ENCODE measurements at places on chromosomes 1 and 21.

DNA sequence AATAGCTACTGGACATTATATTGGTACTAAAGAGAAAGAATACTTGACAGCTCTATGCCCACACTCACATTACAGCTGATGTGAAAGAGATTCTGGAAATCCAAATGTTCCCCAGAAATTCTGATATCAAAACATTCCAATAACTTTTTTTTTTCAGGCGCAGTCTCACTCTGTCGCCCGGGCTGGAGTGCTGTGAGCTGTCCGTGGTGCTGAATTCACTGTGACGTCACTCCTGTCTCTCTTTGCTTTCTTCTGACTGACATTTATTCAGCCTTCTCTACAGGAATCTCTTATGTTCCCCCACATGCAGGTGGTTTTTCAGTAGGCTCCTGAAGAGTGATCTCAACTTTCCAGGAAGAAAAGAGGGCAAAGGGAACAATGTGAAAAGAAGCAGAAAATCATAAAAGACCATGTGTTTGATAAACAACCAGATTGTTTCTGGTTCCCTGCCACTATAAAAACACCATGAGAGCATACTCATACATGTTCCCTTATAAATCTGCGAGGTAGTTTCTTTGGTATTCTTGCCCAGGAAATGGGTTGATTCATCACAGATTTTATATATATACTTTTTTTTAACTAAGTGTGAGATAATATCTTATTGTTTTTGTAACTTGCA, 6.2 kb downstream of the S100A7A start:
- peak; percentile 66 for DNase-seq

DNA sequence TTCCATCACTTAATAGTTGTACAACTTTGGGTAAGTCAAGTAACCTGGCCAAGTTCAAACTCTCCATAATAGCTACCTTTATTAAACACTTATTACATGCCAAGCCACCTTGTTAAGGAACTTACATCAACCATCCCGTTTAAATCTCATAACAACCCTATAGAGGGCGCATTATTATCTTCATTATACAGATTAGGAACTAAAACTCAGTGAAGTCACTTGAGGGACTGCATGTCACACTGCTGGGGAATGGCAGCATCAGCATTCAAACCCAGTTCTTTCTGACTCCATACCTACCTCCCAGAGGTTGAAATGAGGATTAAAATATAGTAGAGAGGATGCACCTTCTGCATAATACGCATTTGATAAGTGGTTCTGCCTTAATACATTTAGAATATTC, 47.1 kb upstream of the PLA2G2C start:
- no peak for DNase-seq

GRCh38 chr1:12001249-12001917, 17.9 kb upstream of the MIIP start:
- peak; percentile 33 for DNase-seq

DNA sequence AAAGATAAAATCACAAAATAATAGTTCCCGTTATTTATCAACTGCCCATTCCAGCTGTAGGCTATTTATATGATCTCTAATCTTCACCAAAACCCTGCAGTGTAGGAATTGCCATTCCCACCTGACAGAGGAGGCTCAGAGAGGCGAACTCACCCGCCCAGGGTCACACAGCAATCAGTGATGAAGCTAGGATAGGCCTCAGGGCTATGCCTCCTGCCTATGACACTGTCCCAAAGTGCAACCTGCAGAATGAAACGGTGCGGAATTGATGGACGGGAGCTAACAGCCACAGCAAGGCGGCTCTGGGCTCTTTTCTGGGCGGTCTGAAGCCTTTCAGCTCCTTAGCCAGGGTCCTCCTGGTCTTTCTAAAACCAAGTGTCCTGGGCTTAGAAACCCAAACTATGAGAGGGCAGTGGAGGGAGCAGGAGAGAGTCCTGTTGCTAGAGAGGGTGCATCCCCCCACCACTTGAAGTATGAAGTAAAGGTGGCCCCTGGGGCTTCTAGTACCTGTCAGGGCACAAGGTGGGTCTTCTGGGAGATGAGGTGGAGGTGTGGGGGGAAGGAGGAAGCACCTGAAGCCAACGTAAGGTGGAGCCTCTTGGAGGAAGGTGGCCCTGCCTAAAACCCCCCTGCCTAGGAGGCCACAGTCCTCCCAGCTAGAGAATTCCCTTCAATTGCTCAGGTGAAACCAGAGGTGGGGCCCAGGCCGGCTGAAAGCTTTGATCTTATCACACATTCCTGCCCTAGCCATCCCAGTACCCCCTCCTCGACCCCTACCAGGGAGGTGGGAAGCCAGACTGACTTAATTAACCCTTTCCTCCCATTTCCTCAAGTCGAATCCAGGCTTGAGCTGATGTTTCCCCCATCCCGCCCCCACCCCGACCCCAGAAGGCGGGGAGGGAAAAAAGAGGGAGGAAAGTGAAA, 14.8 kb downstream of the HSPG2 start:
- DNase-seq, result no peak

DNA sequence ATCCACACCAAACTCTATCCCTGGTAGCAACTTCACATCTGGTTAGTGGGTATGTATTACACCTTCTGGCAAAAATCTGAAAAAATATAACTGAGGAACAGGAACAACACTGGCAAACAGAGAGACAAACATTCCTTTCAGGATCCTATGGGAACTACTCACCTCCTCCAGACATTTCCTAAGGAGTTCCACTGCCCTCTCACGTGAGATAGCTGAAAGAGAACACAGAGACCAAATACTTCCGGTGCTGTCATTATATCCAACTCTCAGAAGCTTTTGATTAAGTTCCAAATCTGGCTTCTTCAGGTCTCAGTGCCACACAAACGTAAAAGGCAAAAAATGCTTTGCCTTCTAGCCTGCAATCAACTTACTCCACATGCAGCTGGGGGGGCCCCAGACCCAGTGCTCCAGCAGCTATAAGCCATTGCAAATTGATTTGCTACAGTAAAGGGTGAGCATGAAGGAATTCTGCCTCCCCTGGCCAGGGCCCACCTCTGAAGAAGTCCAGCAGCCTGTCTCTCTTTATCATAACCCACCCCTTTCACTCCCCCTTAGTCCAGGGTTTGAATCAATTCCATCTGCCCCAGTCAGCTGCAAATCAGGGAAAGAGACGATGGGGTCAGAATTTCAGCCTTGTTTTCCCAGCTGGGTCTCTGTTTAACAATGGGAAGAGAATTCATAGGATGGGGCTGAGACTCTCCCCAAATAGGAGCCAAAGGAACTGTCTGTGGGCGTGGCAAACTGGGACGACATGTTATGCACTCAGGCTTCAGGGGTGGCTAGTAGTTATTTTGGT, 32.2 kb downstream of the TFAP2E start:
- no peak for DNase-seq

DNA sequence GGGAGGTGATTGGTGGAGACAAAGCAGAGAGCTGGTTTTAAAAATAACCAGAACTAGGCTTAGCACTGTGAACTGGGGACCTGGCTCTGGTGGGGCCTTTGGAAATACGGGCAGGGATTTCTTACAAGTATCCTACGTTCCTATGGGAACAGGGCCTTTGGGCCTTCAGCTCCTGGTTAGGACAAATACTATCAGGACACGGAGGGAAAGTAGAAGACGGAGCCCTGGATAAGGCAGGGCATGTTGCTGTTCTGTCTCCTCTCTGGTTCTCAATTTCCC, 5.3 kb upstream of the MYOG start:
- DNase-seq, result no peak

- no peak for DNase-seq
These were observed 53.8 kb upstream of the CFAP126 start for GRCh38 chr1:161421456-161421855.

- no peak for DNase-seq
These were observed 188.6 kb downstream of the FCRL5 start for GRCh38 chr1:157363660-157364140.

DNA sequence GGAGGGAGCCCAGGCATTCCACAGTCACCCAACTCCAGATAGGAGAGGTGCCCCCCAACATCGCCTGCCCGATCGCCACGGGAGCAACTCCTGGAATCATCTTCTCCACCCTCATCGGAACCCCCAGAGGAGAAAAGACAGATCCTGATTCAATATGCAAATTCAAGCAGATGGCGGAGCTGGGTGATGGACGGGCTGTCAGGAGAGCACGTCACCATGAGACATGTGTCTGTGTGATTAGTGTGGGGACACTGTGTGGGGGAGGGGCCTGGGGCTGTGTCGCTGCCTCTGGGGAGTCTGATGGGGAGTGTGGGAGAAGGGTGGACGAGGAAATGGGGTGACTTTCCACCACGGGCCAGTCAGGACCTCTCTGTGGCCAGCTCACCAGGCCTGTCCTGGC, 90.2 kb upstream of the CSF3R start:
- no peak for DNase-seq

GRCh38 chr1:54168206-54168965, 15.6 kb upstream of the CDCP2 start:
- DNase-seq, result no peak

- no peak for DNase-seq
These were observed 8.7 kb downstream of the TFF3 start for GRCh38 chr21:42306366-42307035.

GRCh38 chr1:38953433-38953860, 11.8 kb upstream of the RHBDL2 start:
- no peak for DNase-seq

- DNase-seq, result no peak
These were observed 14.0 kb downstream of the TRIM62 start for GRCh38 chr1:33167650-33168447.

DNA sequence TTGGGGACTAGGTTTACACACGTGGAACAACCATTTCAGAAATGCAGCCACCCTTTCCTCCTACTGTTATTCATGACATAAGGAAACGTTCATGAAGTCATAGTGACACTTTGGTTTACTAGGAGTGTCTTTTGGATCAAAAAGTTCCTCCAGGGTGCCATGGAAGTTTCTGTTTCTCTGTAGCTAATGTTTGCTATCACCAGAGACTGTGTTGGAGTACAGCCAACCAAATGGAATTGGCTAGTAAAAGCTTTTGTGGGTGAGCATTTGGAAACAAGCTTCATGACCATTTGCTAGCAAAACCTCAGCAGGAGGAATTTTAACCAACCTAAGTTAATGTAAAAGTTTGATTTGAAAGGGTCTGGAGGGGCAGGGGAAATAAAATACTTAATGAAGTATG, 43.9 kb upstream of the ADGRL2 start:
- DNase-seq, result no peak

DNA sequence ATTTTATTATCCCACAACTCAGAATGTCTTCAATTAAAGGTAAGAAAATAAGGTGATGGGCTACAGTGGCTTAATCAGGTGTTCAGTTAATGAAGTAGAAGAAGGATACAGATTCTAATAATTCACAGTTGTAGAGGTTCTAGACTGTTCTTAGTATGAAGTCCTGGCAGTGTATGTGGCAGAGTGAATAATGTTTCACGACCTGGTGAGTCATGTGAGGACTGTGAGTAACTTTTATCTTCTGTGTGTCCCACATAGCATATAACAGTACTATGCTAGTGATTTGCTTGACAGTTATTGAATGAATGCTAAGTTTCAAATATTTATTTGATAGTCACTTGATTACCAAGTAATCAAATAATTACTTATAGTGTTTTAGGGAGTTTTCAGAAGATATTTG, 20.0 kb downstream of the SLC16A4 start:
- no peak for DNase-seq

DNA sequence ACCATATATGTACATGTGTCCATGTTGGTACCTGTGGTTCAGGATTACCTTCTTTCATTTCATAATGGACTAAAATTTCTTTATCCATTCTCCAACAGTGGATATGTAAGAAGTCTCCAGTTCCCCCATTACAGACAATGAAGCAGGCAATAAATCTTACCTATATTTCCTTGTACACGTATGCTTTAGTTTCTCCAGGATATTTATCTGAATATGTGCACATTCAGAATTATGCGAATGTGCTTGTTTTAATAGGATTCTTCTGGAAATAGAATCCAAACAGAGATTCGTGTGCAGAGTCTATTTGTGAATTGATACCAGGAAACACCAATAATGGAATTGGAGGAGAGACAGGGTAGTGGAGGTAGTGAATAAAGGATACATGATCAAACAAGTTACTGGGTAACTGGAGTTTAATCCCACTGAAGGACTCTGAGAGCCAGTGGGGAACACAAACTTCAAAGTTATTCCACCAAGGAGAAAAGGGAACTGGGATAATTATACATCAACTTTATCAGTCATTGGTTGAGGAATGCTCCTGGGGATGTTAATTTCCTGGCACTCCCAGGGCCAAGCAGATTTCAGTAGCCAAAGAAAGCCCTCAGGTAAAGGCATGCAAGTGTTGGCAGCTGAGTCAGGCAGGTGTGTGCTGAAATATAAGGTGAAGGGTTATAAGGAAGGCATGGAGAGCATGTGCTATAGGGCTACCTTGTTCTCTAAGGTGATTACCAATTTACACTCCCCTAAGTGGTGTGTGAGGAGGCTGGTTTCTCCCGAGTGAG, 374.9 kb upstream of the PBX1 start:
- no peak for DNase-seq

- DNase-seq, result no peak
These were observed 8.6 kb downstream of the RAP1A start for GRCh38 chr1:111628153-111628552.

GRCh38 chr1:25685211-25685750, 68.7 kb downstream of the MAN1C1 start:
- no peak for DNase-seq

DNA sequence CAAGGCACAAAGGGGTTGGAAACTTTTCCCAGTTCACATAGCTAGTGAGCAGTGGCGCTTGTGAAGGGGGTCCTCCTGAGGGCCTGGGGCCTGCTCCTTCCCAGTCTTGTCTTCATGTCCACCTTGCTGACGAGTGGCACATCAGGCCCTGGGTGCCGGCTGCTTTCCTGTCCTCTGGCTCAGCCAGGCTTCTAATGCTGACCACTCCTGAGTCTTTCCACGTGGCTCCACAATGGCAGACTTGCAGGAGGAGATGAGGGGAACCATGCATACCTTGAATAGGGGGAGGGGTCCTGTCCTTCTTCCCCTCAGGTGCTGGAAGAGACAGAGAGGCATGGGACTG, 38.7 kb downstream of the MAPKAPK2 start:
- no peak for DNase-seq

GRCh38 chr21:16866851-16867250, 646.0 kb upstream of the CXADR start:
- no peak for DNase-seq

DNA sequence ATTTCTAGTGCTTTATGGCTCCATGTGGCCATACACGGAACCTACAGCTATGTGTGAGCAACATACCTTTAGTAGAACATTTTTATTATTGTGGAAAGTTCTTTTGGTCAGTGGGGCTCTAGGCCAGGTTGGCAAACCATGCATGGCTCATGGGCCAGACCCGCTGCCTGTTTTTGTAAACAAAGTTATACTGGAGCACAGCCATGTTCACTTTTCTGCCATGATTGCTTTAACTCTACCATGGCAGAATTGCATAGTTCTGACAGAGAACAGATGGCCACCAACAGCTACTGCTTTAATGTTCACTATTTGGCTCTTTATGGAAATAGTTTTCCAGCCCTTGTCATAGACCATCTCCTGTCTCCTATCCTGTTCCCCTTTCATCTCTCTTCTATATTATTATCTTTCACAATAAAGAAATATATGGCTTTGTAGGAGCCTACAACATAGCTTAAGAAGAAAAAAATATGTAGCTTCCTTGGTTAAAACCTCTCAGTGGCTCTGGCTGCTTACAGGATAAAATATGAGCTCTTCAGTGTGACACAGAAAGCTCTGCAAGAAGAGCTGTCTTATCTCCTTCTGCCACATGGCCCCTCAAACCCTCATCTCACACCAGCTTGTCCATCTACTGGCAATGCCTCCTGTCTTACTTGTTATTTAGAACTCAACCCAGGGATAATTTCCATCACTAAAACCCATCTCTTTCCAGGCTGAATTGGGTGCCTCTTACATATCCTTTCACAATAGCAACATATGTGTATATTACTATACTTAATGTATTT, 54.6 kb upstream of the RWDD3 start:
- no peak for DNase-seq

GRCh38 chr1:211726467-211726995, 51.1 kb upstream of the NEK2 start:
- no peak for DNase-seq
